ENCODE measurements at places on chromosomes 1 and 21.

- no peak for DNase-seq
These were observed 116.7 kb downstream of the LACTBL1 start for GRCh38 chr1:22855668-22856606.

- no peak for DNase-seq
These were observed 73.5 kb downstream of the ATF6 start for GRCh38 chr1:161839591-161839990.

- DNase-seq: no peak
These were observed 233.9 kb downstream of the SLC45A1 start for GRCh38 chr1:8551613-8552489.

DNA sequence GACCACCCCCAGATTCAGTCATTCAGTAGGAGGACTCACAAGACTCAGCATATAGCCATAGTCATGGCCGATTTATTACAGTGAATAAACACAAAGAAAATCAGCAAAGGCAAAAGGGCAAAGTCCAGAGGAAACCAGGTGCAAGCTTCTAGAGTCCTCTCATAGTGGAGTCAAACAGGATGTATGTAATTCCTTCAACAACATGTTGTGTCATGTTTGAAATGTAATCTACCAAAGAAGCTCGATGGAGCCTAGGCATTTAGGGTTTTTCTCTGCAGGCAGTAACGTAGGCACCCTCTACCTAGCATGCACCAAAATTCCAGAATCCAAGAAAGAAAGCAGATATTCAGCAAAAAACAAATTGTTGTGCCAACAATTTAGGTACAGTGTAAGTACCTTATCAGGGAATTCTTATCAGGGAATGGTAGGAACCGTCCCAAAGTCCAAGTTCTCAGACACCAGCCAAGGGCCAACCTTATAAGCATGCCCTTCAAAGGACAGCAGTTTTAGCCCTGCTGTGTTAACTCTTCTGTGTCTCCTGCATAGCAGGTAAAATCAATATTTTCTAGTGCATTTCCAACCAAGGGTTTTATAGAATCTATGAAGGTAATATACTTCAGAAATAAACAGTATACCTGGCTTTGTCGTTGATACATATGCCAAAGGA is 16.1 kb upstream of the SLAMF6 start:
- no peak for DNase-seq

GRCh38 chr1:184152434-184152898 is 100.9 kb downstream of the TSEN15 start:
- no peak for DNase-seq

GRCh38 chr1:168835176-168835575 is 106.2 kb upstream of the DPT start:
- DNase-seq: no peak

GRCh38 chr1:186681121-186681520 is 898 bp upstream of the PTGS2 start:
- DNase-seq: no peak

GRCh38 chr1:108054396-108054795 is 89.4 kb upstream of the VAV3 start:
- no peak for DNase-seq

- DNase-seq: no peak
These were observed 99.7 kb downstream of the NMNAT2 start for GRCh38 chr1:183318433-183318832.

- DNase-seq: no peak
These were observed 274.9 kb upstream of the ADGRL4 start for GRCh38 chr1:79281442-79281841.

DNA sequence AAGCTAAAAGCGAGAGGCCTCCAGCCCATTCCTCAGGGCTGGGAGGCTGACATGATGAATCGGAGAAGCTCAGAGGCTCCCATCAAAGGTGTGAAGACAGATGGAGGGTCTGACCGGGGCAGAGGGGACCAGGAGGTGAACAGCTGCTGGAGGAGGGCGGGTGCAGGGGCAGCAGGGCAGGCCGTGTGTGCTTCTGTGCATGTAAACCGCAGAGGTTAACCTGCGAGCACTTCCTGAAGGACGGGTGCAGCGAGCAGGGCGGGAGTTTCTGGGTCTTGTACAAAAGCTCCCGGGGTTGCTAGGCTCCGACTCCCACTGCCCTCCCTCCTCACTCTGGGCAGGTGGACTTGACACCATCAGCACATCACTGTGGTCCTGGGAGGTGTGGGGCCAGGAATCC is 75.2 kb downstream of the PAX7 start:
- DNase-seq: no peak

GRCh38 chr1:160257411-160258015 is 4.8 kb downstream of the DCAF8 start:
- no peak for DNase-seq

GRCh38 chr1:94624203-94624602 is 82.6 kb upstream of the F3 start:
- no peak for DNase-seq

DNA sequence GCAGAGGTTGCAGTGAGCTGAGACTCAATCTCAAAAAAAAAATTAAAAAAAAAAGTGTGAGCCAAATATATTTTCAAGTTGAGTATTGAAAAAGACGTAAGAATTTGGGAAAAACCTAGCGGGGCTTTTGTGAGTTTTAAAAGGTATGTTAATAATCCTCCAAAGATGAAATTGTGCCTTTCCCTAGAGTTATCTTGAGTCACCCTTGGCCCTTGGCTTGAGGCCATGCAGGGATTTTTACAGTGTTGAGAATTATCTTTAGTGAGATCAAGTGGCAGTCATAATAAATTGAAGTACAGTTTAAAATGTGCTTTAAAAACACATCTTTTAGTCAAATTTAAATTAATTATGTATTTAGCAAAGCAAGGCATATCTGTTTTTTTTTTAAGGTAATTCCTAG is 32.7 kb downstream of the PPP2R5A start:
- no peak for DNase-seq

DNA sequence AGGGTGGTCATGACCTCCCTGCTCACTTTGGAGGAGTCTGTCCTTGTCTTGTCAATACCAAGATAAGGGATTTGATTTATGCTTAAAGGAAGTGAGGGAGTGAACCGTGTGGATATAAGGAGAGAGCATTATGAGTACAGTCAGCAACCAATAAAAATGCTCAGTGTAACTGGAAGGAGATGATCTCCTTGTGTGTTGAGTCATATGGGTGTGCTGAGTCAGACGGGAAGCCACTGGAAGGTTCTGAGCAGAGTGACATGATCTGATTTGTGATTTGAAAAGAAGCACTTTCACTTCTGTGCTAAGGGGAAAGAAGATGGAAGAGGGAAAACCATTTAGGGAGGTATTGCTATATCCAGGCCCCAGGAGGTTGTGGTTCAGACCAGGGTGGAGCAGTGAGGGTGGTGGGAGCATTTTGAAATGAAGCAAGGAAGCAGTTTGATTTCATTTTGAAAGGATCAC is 2.5 kb upstream of the BCL10 start:
- peak; percentile 55 for DNase-seq

DNA sequence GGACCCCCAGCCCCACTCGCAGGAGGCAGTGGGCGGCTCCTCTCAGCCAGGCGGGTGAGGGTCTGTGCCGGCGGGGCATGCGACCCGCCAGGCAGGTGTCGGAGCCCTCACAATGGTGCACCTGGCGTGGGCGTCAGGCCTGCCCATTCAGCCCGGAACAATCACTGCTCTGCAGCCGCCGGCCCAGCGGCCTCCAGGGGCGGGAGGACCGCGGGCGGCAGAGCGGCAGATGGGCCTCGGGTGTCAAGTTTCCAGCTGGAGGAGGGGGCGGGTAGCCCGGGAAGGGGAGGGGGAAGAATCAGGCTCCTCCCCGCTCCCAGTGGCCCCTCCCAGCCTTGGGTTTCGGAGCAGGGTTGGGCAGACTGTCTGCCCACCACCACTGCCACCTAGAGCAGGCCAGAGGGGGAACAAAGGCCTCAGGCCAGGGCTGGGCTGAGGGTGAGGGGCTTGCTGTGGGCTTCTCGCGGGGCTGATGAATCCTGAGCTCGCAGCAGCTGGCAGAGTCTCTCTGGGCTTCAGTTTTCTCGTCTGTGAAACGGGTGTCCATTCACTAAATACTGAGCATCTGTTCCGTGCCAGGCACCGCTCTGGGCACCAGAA is 39.5 kb upstream of the CASZ1 start:
- no peak for DNase-seq

DNA sequence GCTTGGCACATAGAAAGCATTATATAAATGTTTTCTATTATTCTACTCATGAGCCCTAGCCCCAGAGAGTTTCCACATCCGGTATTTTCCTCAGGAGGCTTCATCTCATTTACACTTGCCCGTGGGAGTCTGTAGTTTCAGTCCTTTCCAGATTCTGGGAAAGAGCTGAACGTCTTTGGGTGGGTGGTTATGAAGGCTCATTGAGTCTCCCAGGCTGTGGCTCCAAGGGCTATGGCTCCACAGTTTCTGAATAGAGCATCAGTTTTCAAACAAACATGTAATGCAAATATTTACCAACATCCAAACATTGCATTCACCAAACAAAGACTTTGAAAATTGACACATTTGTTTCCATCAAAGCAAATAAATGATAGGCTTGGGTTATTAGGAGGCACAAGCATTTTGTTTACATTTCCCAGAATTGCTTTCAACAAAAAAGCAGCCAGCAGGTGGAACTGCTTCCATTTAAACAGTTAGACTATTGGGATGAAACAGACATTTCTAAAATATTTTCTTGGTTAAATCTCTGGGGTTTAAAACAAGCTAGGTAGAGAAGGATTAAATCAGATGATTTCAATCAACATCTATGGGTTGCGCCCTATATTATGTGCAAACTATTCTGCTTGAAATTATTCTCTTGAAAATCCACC is 1.3 kb upstream of the LEMD1 start:
- DNase-seq: no peak

DNA sequence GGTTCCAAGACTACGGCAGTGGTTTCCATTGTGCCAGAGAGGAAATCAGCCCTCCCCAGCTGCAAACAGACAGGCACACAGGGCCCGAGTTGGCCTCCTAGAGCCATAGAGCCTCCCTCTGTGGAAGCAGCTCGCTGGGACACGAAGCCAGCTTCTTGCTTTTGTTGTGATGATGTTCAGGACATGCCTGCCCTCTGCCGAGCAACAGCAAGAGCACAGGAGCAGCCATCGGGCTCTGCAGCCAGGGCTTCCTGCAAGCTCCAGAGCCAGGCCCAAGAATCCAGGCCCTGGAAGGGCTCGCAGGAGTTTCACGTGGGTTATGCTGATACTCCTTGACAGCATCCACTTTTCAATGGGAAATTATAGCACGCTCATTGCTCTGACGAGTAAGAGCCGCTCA is 18.5 kb downstream of the NPHP4 start:
- DNase-seq: no peak

DNA sequence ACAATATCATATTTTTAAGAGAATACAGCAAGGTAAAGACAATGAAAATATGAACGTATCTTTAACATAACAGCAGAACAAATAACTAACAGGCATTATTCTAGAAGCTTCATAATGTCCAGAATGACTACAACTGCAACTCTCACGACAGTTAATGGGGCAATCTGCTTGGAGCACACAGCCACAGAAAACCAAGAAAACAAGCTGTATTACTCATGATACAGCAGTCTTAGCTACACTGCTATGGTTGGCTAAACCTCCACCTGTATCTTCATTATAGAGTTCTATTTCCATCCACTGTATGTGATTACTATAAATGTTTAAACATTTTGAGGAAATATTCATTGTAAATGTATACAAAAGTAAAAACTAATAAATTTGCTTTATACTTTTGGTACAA is 139.9 kb downstream of the DPYD start:
- DNase-seq: no peak

DNA sequence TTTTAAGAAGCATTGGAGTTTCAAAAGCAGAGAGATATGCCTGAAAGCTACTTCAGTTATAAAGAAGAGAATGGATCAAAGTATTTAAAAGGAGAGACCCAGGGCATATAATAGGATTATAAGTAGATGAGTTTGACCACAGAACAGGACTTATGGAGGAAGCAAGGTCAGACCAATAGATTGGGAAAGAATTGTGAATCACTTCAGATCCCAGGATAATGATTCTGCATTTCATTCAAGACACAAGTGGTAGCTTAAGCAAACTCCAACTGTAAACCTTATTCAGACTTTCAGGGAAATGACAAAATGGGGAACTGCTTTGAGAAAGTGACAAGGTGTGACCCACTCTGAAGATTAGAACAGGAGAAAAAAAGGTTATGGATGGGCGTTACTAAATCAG is 18.9 kb upstream of the OR10J5 start:
- DNase-seq: no peak

DNA sequence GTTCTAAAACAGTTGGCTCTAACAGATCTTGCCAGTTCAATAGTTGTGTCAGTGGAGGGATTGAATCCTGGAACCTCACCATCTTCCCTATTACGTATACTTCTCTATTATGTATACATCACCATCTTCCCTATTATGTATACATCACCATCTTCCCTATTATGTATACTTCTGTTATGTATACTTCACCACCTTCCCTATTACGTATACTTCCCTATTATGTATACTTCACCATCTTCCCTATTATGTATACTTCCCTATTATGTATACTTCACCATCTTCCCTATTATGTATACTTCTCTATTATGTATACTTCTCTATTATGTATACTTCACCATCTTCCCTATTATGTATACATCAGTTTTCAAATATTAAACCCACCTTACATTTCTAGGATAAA is 34.4 kb upstream of the HP1BP3 start:
- no peak for DNase-seq

DNA sequence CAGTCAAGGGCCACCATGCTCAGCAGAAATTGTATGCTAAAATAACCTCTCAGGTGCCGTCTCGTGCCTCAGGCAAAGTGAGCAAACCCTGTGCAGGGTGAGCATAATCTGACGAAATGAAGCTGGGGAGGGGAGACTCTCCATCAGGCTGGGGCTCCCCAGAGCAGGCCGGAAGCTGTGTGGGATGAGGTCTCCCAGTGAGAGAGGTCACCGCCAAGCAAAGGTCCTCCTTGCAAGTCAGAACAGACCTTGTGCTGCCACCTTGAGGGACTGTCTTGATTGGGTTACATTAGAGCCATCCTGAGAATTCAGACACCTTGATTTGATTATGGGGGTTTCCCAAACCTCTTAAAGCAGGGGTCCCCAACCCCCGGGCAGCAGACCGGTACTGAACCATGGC is 64.2 kb downstream of the ZNF684 start:
- DNase-seq: no peak

GRCh38 chr21:42758721-42759593 is 105.5 kb downstream of the PDE9A start:
- no peak for DNase-seq

DNA sequence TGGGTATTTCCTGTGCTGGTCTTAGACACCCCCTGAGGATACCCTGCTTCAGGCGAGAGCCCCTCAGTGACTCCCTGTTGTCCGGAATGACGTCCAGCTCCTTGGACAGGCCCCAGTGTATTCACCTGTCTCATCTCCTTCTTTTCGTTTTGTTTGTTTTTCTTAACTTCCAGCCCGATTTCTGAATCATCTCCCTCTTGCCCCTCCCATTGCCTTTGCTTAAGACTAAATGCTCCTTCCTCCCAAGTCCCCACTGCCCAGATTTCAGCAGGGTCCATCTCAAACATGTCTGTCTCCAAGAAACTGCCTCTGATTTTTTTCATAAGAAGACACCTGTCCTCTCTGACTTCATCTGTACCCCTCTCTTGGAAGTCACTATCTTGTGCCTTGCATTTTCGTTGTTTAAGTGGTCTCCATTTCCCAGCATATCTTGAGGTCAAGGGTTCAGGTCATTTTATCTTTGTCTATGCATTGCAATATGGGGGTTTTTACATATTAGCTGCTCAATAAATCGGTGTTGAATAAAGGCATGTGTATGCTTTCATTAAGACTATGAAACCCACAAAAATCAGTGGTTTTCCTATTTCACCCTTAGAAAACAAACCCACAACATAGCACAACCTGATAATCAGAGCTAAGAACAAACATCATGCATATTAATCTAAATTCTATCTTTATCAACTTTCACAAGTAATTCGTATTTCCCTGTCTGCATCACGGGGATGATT is 58.4 kb upstream of the LGALS8 start:
- no peak for DNase-seq

- DNase-seq: no peak
These were observed 5.2 kb downstream of the TMCC2 start for GRCh38 chr1:205232945-205233397.

All from activated T-cell treated with anti-CD3 and anti-CD28 coated beads for 4 hours (primary cell).